Cerebellar cortex (tissue), 1 donor: ENCODE measurements at places on chromosomes 3 and 15.

DNA sequence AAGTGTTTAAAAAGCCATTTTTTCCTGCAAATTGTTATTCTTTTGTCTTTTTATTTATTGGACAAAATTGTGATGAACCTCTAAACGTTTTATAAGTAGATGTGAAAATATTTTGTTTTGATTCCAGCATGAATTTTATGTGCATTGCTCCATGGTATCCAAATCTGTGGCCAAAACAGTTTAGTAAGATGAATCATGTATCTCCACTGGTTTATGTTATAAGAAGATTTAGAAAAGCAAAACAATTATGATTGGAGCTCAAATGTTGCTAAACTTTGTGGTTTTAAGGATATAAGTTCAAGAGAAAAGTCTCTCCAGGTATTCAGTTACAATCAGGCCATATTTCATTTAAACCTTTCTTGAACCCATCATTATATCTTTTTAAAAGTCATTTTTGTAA, 80.9 kb downstream of the NECTIN3 start:
- no peak for DNase-seq

- DNase-seq = no peak
These were observed 95.5 kb downstream of the ST6GAL1 start for GRCh38 chr3:187025656-187026316.

DNA sequence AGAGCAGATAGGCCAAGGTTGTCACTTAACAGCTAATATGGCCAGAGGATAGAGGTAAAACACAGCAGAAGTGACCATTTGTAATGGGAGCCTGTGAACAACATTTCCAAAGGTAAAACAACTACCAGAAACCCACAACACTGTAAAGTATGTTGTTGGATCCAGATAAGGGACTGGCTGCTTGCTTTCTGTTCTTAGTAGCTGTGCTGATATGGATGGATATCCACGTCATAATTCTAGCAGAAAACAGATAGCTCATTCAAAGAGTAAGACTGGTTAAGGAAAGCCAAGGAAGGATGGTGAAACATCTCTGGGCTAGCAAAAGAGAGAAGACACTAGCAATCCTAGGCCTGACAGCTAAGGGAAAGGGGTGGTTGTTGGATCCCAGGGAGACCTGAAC, 36.9 kb upstream of the SPRED1 start:
- DNase-seq = no peak

DNA sequence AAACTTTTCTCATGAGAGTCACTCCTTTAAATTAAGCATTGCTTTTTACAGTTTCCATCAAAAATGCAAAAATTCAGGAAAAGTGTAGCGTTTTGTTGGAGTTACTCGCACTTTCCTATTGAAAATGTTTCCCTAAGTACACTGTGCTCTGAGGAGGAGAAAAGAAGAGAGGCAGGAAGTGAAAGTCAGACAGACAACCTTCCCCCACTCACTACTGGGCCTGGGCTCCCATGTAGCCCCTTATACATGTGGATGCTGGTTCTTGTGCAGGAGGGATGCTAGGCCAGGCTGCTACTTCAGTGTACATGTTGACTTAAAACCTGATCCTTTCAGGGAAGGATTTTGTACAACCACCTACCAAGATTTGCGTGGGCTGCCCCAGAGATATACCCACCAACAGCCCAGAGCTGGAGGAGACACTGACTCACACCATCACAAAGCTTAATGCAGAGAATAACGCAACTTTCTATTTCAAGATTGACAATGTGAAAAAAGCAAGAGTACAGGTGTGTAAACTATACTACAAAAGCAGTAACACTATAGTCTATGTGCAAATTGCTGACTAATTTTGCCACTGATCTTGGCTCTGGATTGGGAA, 15.1 kb downstream of the KNG1 start:
- no peak for DNase-seq

GRCh38 chr3:22117751-22118346, 366.8 kb upstream of the ZNF385D start:
- DNase-seq = peak; percentile 69

- no peak for DNase-seq
These were observed 98.7 kb downstream of the SMAD6 start for GRCh38 chr15:66800584-66801235.

- DNase-seq = no peak
These were observed 164.4 kb downstream of the OPA1 start for GRCh38 chr3:193757457-193757856.

DNA sequence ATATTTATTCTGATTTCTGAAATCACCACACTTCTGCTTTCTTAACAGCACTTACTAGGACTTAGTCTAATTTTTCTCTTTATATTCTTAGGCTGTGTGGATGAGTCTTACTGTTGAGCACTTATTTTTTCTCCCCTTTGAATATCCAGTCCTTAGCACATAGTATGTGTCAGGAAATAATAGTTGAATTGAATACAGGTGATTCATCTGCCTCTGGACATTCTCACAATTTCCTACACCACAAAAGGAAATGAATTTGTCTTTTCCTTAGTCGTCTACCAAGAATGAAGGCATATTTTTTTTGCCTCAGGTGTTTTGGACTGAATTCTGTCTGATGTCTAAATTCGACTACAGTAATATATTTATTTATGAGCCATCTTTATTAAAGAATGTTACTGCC, 204.2 kb downstream of the GHSR start:
- DNase-seq = no peak

GRCh38 chr3:127457546-127458145, 132.9 kb downstream of the TPRA1 start:
- no peak for DNase-seq

DNA sequence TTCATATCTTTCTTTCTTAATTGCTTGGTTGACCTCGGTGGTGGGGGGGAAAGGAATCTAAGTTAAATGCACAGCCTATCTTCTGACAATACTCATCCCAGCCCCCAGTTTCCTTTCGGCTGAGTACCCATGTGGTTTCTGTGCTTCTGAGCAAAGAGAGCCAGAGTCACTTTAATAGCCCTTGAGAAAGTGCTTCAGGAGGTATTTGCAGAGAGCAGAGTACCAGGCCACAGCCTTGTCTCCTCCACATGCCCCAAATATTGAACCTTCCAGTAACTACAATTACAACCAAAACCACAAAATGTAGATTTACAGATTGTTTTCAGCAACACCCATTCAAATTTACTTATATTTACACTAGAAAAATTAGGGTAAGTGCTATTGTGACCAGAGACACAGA, 647.4 kb downstream of the NR2F2 start:
- DNase-seq = no peak

DNA sequence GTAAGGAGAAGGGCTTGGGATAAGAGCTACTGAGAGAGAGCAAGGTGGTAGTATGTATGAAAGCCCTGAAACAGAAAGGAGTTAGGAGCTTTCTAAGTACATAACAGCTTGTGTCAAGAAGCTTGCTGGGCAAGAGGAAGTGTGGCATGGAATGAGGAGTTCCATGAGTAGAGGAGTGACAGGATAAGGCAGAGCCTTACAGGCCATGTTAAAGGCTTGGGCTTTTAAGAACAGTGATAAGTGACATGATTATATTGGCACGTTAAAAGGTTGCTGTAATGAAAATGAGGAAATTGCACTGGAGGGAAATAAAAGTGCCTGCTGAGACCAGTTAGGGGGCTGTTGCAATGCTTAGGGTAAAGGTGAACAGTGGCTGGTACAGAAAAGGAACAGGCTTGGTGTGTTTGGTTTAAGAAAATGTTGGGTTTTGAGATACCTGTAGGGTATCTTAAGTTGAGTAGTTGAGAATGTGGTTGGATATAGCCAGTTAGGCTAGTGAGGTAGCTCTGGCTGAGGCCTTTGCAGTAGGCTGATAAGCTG, 49.0 kb downstream of the MEF2A start:
- DNase-seq = no peak

GRCh38 chr15:22960556-22960955, 19.6 kb downstream of the CYFIP1 start:
- DNase-seq = no peak

- no peak for DNase-seq
These were observed 14.1 kb downstream of the MRPS22 start for GRCh38 chr3:139357899-139358298.

DNA sequence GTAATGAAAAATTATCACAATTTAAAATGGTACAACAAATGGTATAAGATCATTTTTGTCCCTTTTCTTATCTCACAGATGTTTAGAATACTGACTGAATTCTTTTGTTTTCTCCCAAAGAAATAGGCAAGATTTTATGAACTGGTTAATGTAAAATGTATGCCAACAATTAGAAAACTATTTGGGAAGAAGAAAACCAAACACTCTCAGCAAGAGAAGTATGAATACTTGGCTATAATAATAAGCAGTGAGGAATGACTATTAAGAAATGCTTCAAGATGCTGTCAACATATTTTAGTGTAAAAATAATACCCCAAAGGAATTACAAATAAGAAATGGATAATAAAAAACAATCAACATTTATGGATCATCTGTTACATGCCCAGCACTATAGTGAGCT, 18.5 kb downstream of the SHQ1 start:
- no peak for DNase-seq

DNA sequence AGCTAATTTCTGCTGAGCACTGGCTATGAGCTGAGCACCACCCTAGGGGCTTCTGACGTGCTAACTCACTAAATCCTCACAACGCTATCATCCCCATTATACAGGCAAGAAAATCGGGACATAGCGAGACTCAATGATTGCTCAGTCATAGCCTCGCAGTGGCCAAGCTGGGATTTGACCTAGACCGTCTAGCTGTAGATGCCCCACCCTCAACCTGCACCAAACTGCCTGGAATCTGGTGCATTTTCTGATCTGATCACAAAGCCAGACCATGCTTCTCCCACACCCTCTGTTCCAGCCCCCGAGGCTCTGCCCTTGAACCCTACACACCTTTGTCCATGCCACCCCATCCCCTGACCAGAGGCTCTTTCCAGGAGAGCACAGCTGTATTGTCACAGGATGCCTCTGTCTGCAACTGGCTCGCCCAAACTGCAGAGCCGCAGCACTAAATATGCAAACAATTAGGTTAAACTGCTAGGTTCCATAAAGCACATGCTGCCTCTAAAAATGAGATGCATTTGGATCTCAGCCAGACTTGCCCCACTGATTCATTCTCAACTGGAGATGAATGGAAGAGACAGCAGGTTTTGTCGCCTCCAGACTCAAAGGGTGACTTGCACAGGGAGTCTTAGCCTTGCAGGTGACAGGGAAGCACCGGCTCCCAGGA, 95.2 kb downstream of the NUP210 start:
- no peak for DNase-seq

DNA sequence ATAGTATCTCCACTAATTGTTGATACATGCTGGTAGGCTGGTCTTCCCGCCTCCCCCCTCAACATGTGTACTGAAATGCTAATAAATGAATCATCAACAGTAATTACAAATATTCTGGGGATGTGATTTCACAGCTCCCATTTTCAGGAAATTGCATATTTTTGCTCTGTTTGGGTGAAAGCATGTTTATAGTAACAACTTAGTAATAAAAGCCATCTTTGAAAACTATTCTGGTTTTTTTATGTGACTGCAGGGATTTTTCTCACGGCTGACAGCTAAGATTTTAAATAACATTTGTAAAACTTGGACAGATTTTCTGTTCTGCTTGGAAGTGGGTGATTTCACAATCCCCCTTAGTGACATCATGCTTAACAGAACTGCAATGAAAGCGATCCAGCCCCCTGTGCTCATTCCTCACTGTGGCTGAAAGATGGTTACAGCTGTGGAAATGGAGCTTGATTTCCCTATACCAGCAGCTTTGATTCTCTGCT, 25.6 kb upstream of the FAM174B start:
- DNase-seq = no peak

DNA sequence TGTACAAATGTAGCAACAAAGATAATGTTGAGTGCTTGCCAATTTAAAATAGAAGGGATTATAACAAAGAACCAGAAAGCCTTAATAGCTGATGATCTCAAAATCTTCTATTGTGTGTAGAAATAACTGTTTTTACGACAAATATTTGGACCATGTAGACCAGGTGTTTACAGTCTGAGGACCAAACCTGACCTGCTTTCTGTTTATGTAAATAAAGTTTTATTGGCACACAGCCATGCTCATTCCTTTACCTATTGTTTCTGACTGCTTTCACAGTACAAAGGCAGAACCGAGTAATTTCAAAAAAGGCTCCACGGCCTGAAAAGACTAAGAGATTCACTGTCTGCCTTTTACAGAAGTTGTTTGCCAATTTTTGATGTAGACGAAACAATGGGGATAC, 91.8 kb downstream of the GOLIM4 start:
- no peak for DNase-seq

GRCh38 chr3:167484551-167484950, 10.7 kb upstream of the SERPINI2 start:
- DNase-seq = no peak

- DNase-seq = peak; percentile 84
These were observed 7.5 kb upstream of the MAN2A2 start for GRCh38 chr15:90895571-90896117.

DNA sequence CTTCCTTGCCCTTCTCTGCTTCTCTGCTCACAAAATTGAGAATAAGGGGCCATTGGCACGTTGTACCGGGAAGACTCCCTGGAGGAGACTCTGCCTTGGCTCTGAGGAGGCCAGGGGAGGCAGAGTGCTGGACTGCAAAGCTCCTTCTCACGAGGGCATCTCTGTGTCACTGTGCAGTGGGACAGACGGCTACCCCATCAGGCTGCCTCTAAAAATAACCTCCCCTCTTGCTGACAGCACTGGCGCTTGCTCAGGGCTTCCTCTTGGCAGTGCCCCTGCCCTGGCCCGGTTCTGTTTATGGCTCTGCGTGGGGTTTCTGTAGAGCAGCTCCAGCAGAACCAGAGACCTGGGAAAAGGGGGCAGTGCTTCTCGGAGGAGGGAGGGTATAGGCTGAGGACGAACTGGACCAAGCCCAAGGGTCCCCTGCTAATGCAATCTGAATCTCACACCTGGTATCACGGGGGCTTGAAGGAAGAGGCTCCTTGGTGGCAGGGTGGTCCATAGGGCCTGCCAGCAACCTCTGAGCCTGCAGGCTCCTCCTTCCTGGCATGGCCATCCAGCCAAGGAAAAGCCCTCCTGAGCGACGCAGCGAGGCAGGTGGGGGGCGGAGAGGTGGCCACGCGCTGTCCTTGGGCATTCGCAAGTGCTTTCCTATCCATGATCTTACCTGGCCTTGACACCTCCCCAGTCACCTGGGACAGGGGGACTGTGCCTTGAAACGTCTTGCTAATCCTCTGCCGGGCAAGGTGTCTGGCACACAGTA, 63.3 kb upstream of the TLE3 start:
- peak; percentile 94 for DNase-seq

DNA sequence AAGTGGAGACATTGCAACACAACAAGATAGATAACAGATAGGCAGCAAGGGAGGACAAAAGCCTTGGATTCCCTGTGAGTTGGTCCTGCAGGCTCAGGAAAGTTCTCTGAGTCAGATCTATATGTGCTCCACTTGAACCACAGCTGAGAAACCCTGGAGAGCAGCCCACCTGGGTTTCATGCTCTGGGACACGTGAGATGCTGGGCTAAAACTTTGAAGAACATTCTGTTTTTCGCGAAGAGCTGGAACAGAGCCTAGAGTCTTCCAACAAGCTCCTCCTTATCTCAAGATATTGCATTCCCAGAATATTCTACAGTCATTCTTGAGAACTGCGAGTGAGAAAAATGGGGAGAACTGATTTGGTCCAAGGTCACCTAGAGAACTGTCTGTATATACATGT, 583.0 kb upstream of the ROBO1 start:
- DNase-seq = no peak

GRCh38 chr3:102896851-102897621, 462.2 kb downstream of the ZPLD1 start:
- no peak for DNase-seq

GRCh38 chr15:69058830-69059556, 44.5 kb downstream of the NOX5 start:
- peak; percentile 95 for DNase-seq
